ENCODE measurements at places on chromosomes 3 and 15.

DNA sequence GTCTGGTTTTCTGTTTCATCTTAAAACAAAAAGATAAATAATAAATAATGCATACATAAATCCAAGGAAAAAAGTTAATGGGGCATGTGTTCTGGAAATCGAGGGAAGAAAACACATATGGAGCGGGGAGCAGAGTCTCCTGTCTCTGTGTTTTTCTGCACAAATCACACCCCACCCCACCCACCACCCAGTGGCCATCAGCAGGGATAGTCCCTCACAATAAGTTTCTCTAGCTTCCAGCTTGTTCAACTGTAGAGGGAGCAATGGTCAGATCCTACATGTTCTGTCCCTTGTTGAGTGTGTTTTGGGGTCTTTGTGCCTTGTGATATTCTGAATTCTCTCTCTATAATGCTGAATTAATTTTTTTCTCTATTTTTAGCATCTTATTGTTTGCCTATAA is 26.8 kb upstream of the CHRNA7 start:
- DNase-seq: no peak

DNA sequence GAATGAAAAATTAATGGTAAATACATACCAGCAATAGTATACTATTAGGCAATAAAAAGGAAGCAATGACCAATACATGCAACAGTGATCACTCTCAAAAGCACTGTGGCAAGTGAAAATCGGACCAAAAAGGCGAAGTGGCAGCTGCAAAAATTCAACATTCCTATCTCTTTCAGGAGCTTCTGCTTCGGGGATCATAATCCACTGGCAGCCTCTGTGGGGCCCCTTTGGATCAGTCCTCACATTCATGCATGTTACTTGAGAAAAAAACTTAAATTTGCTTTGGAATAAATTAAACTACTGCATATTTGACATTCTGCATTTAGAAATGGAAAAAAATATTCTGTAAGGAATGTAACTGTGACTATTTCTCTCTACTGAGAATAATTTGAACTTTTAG is 425.6 kb downstream of the NR2F2 start:
- no peak for DNase-seq

DNA sequence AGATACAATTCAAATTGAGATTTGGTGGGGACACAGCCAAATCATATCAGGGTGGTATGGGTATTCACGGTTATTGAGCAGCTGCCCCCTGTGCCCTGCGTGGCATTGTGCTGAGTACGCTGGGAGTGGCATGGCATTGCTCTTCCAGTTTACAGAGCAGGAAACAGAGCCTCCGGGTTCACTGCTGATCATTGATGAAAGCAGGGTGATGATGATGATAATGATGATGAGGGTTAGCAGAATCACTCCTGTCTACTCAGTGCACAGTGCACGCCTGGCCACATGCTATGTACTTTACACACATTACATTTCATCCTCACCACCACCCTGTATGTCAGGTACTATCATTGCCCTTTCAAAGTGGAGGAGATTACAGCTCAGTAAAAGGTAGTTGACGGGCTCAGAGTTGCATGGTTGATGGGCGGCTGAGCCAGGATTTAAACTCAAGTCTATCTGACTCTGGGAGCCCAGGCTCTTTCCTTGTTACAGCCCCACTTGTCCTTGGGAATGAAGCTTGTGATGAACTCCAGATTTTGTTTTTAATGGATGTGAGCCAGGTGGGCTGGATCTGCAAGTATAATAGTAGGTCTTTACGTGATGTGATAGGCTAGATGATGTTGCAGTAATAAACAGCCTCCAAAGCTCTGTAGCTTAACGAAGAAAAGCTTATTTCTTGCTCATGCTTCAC is 87.6 kb upstream of the MYZAP start:
- DNase-seq: no peak

DNA sequence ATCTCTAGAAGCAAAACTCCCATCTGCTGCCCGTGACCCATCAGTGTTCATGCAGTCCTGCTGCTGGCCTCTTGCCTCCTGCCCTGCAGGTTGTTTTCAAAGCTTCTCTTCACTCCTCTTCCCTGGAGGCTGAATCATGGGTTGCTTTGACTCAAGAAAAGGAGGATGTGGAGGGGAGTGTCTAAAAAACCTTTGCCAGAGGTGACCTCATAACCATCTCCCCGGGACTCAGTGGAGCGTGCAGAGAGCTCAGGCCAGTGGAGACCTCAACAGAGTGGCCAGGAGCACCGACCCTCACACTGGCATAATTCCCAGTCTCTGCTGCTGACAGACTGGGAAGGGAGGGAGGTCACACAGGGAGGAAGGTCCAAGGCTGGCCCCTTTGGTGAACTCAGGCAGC is 60.9 kb upstream of the ITGA11 start:
- DNase-seq: peak; percentile 63

DNA sequence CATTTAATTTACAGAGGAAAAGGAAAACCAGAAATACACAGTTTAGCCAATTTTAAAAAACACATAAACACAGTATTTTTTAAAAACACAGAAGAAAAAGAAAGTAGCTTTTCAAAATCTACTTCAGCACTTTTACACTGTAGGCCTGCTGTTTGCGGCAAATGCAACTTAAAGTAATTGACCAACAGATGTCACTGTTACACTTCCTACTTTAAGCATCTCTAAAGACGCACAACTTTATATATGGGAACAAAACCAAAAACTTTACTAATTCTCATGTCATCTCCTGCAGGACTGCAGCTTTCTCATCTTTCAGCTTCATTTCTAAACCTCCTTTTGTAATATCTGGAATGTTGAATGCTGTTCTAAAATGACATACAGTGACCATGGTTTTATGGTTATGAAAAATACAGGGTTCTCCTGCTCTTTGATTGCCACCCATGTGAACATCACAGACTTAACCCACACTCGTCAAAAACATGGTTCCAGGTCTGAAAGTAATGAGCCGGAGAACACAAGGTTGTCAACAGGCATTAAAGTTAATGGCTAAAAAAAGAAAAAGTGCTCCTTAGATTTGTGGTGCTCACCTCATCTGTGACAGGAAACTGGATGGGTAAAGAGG is 107.9 kb downstream of the FMN1 start:
- no peak for DNase-seq

- no peak for DNase-seq
These were observed 3.0 kb downstream of the KLF13 start for GRCh38 chr15:31329640-31330010.

DNA sequence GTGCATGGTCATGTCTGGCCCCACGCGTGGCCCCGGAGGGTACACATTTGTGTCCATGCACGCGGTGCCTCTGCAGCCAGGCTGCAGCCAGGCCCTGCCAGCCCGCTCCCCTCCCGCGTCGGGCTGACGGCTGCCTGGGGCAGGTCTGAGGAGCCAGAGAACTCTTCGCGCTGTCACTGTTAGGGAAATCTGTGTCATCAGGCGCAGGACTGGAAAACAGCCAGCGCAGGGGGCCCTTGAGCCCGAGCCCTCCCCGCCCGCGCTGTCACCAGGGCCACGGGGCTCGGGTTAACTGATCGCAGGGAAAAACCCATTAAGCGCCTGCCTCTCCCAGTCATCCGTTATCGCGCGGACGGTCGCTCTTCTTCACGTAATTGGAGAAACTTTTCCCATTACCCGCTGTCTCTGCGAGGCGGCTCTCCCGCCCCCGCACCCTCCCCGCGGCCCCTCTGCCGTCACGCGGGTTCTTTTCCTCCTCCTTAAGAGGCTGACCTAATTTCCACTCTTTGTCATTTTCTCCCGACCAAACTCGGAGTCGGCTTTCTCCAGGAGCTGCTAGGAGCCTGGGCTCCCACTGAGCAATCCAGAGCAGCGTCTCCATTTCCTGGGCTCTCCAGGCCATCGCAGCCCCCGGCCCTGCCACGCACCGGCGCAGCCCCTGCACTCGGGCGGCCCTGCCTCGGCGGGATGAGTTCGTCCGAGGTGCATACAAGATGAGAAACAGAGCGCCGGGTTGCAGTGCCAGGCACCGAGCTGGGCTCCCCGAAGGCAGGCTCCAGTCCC is 57.5 kb upstream of the PRR23E start:
- peak; percentile 64 for DNase-seq

DNA sequence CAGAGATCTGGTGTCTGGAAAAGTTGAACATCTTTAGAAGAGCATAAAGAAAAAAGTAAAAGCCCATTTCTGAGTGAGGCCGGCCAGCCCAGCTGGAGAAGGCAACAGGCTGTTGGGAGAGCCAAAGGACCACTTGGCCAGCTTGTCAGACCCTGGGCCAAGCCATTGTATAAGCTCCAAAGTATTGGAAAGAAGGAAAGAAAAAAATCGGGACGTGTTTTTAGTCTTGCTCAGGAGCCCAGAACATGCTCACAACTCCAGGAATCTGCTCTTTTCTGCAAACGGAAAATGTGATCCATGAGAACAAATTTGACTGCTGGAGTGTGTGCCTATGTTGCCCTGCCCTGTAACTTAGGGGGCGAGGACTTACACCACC is 10.4 kb upstream of the CLPX start:
- no peak for DNase-seq
